CD4-positive, alpha-beta T cell treated with Interleukin-17A for 4 hours (primary cell): ENCODE measurements at places on chromosomes 3 and 15.

GRCh38 chr3:79761441-79761840 lies 6.4 kb downstream of the ROBO1 start:
- no peak for DNase-seq

DNA sequence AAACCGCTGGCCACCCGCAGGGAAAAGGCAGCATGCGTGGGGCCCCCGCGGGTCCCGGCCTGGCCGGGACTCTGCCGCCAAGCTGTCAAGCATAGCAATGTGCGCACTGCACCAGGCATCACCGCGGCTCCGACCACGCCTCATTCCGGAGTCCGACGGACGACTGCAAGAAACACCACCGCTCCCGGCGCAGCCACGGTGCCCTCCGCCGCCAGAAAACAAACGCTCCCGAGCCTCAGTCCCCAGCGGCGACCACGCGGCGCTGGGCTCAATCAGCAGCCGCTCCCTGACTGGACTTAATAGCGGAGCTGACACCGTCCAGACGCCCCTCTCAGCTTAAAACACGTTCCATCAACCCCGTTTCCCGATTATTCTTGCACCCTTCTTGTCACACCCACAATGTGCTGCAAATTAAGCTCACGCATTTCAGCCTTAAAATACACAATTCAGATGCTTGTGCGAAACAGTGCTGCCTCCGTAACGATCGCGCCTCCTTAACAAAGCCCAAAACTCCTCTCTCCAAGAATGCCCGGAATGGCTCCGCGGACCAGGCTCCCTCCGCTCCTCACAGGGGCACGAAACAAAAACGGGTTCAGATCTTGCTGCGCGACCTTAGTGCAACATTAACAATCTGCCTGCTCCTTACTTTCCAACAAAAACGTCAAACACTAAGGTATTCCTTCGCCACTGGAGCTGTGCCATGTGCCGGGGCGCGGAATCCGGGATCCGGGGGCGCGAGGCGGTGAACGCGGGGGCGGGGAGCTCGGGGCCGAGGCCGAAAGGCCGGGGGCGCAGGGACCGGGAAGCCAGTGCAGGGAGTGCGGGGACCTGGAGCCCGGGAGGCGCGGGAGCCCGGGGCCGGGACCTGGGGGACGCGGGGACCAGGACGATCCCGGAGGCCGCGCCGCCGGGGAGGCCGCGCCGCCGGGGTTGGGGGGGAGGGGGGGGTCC lies 655 bp downstream of the CYFIP1 start:
- peak; percentile 42 for DNase-seq

DNA sequence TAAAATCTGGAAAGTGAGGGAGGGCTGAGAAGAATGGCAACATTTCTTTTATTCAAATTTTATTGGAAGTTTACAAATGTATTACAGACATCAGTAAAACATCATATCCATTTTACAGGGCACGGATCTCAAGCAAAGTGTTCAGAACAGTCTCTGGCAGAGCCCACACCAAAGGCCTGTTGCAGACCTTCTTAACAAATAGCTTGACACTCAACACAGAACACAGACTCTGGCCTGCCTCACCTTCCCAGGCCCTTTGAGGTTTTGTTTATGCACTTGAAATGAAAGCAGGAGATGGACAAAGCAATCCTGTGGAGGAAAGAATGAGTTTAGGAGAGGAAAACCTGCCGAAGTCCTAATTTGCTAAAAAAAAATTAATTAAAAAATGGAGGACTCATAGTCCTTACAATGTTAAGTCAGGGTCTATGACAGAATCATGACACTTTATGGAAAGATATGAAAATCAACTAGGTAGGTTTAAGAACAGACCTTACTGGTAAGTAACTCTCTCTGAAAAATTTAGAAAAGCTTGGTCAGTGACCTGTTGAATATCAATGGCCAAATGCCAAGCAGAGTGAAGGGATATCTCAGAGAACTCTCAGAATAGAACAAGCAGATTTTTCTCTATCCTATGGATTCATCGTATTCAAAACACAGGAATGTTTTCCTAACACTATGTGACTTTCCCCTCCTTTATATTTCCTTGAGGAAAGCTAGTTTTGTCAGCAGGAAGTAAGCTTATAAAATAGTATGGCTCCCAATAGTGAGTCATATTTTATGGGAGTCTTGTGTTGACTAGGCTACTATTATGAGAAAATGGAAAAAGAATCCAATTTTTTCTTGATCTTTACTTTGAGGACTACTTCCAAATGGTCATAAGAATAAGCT lies 70.8 kb upstream of the PSMD6 start:
- no peak for DNase-seq

DNA sequence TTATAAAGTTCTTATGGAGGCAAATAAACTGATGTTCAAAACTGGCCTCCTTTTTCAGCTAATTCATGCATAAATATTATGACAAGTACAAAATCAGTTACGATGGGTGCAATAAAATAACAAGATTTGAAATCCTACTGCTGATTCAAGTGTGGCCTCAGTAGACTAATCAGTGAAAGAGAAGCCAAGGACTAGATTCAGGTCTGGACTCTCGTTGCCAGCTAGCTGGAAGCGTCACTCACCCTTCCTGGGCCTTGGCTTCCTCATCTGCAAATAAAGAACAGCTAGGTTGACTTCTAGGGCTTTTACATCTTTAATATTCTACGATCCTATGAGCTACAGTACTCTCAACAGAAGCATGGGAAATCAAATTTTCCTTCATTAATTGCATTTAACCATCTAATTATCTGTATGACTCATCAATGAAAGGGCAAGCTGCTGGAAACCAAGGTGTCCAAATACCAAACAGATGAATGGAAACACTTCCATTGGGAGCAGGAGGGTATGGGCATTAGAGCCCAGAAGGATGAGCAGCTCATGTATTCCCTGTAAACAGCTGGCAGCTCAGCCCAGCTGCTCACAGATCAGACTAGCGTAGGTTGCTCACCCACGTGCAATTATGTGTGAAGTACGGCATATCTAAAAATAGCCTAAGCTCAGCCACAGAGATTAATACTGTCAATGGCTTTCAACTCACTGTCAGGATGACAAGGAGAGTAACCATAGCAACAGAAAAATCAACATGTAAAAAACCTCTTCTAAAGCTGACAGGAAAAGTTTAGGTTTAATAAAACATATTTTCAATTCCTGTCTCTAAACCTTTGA lies 294.8 kb downstream of the PLCL2 start:
- no peak for DNase-seq
